ENCODE measurements at places on chromosomes 1 and 21.

DNA sequence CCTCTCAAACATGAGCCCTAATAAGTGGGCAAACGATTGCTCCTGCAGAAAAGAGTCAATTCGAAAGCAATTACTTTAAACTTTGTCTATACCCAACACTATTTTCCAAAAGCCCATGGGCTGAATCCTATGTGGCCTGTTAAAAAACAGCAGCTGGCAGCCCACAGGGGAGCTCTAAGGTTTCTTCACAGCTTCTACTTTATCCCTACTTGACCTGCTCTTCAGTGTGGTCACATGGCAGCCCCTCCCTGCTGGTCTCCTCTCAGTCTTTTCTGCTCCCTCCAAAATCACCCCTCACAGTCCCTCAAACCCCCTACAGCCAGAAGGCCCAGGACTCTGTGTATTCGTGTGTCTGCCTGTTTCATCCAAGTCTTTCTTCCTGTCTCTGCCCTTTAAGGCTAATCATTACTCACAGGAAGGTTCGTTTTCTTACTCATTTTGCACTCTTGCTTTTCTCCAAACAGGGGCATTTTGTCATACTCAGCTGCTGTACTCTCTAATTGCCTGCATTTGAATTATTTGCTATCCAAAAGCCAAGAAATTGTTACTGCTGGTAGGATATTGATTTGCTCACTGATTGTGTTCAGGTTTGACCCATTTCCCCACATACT lies 62.4 kb upstream of the FAM3B start:
- DNase-seq, result no peak

DNA sequence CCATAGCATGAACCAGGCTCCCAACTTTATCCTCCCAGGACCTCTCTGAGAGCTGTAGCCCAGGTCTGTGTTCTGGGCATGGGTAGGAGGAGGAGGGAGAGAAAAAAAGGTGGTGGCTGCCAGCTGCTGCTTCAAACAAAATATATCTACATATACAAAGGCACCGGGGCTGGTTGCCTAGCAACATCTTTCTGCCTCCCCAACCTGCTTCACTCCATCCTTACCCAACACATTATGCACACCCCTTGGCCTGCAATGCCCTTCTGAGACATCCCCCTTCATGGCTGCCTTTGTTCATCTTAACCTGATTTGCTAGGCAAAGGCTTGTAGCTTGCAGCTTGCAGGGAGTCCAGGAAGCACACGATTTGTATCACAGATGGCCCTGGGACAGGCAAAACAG lies 27.2 kb upstream of the ATP1A1 start:
- no peak for DNase-seq

GRCh38 chr1:174068000-174068399 lies 45.8 kb upstream of the RC3H1 start:
- no peak for DNase-seq

- peak; percentile 87 for DNase-seq
Observed at GRCh38 chr1:85278853-85279314, 2.5 kb upstream of the BCL10 start.

DNA sequence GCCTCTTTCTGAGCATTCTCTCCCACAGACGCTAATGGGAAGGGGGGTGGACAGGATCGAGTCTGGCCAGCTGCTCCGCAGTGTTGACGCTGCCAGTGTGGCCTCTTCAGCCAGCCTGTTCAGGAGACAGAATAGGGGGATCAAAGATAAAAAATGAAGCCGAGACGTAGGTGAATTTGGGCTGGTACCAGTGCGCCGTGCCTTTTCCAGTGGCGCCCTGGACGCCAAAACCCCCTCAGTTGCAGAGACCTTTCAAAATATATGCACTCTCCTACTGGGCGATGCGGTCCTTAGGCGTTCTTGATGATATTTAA lies 1.1 kb downstream of the TTC3 start:
- DNase-seq, result no peak

GRCh38 chr1:5379176-5379759 lies 613.0 kb downstream of the NPHP4 start:
- no peak for DNase-seq

- peak; percentile 15 for DNase-seq
Observed at GRCh38 chr1:243848858-243849420, 1.1 kb downstream of the AKT3 start.

DNA sequence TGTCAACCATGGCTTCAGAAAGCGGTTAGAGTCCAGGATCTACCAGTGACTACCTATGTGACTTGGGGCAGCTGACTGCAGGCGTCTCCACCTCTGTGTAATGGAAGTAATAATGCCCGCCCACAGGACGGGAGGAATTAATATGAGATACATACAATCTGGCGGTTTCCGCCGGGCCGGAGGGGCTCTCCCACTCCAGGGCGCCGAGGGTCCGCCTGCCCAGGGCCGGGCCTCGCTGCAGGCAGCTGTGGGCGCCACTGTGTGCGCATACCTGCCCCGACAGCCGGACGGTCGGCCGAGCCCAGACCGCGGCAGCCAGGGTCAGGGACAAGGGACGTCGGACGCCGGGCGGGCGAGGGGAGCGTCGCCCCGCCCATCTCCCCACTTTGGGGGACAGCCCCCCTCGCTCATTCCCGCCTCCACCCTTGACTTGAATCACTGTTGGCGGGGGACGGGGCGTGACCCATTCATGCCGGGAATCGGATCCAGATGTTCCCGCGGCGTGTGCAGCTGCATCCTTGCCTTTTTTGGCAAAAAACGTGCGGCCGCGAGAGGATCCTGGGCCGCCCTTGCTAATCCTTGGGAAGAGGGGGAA lies 6.0 kb upstream of the SF3A3 start:
- peak; percentile 82 for DNase-seq

DNA sequence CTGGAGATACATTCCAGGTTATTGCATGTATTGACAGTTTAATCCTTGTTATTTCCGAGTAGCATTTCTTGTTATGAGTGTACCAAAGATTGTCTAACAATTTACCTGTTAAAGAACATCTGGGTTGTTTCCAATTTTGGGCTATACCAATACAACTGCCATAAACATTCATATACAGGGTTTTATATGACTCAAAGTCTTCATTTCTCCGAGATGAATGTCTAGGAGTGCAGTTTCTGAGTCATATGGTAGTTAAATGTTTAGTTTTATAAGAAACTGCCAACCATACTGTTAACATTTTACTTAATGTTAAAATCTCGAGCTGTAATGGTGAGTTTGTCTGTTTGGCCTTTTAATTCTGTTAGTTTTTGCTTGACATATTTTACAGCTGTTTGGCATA lies 10.0 kb downstream of the RAB4A start:
- DNase-seq, result no peak

GRCh38 chr21:41504030-41504429 lies 3.9 kb downstream of the TMPRSS2 start:
- no peak for DNase-seq

DNA sequence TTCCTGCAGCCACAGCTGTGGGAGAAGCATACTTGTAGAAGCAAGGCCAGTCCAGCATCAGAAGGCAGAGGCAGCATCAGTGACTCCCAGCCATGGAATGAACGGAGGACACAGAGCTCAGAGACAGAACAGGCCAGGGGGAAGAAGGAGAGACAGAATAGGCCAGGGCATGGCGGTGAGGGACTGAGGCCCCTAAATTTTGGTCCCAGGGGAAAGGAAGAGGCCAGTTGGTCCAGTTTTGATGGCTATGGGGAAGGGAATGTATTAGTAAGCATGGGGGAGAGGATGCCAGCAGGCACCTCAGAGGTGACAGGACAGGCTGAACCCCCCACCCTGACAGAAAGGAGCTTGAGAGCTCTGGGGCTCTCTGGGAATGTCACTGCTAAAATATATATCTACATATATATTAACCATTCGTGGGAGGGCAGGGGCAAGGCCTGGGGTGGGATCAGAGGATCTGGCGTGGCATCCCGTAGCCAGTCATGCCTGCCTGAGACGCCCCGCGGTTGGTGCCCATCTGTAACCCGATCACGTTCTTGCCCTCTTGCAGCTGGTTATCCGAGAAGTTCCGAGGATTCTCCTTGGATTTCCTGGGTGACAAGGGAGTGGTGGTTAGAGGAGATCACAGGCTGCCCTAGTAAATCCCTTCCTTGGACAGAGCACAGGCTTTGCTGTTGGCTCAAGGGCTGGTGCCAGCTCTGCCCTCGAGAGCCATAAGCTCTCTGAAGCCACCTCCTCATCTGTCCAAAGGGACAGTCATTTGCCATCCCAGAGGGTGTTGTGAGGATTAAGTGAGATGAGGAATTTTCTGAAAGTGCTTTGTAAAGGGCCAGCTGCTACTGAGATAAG lies 6.7 kb downstream of the TAGLN2 start:
- no peak for DNase-seq

DNA sequence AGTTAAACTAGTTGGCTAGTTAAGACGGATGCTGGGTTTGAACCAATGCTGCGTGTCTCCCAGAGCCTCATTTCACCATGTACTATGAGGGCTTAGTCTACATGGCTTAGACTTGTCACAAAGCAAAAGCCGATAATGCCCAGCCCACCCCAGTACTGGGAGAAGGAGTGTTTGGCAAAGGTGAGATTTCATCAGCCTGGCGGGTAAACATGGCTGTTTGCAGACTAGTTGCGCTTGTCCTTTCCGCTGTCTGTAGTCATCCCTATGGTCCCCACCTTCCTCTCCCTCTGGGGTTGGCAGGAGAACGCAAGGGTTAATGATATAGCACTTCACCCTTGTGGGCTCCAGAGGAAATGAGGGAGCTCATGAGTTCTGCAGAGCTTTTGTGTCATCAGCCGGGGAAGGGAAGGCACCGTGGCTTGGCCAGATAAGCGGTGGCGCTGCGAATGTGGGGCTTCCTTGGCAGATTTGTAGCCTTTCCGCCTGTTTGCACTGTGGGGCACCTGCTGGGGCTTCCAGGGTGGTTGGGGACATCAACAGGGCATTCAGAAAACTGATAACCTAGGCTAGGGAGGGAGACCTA lies 29.2 kb downstream of the SOX13 start:
- DNase-seq, result peak; percentile 41

DNA sequence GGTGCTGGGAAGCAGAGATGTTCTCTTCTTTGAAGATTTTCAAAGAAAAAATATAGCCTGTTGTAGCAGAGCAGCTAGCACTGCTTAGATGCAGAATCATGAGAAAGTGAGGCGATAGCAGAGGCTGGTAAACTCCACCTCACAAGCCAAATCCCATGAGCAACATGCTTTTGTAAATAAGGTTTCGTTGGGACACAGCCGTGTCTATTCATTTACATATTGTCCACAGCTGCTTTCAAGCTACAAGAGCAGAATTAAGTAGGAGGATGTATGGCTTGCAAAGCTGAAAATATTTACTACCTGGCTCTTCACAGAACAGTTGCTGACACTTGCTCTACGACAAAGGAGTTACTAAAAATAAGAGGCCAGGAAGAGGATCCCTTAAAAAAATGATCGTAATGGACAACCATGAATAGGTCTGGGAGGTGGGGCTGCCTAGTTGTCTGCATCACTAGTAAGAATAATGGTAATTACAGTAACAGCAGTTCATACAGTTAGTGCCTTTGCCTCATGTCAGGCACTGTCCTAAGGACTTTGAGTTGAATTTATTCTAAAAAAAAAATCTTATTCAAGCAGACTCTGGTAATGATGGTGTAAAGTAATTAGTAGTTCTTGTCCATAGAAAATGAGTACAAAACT lies 622.0 kb downstream of the KIF26B start:
- no peak for DNase-seq

GRCh38 chr1:87400813-87401212 lies 72.1 kb downstream of the LMO4 start:
- DNase-seq, result no peak

DNA sequence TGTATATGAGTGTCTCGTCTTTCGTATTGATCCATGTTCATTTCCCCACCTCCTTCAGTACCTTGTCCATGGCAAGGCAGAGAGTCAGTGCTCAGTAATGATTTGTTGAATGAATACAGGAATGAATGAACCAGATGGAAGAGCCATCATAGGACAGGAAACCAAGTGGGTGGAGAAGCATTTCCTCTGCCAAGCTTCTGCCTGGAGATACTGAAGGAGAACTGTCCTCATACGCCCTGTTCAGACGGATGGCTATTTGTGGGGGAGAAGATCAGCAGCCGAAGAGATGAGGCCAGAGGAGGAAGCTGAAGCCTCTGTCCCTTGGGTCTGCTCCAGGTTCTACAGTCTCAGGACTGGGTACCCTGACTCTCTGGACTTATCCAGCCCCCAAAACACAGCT lies 5.8 kb downstream of the FAM43B start:
- DNase-seq, result no peak

DNA sequence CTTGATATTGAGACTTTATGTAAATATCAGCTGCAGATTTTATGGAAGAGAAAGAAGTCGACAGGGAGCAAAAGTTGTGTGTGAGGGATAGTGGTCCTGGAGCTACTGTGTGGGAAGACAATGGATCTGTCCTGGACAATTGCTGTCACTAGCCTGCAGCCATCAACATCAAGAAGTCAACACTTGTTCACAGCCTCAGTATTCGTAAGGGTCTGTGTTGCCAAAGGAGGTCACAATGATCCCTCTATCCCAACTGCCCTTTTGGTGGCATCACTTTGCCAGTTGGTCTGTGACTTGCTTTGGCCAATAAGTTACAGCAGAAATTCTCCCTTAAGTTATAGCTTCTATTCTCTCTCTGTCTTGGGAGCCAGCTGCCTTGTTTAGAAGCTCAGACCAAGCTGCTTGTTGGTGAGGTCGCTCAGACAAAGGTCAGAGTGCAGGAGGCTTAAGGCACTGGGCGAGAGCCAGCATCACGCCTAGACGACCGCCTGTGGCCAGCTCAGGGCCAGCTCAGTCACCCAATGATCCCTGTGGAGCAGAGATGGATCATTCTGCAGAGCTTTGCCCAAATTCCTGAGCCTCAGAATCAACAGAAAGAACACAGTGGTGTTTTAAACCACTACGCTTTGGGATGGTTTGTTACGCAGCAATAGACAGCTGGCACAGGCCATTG lies 134.9 kb downstream of the RHOU start:
- DNase-seq, result no peak

- DNase-seq, result peak; percentile 62
Observed at GRCh38 chr1:59062743-59063142, 234.2 kb upstream of the FGGY start.

GRCh38 chr21:39915881-39916280 lies 48.6 kb downstream of the PCP4 start:
- no peak for DNase-seq

DNA sequence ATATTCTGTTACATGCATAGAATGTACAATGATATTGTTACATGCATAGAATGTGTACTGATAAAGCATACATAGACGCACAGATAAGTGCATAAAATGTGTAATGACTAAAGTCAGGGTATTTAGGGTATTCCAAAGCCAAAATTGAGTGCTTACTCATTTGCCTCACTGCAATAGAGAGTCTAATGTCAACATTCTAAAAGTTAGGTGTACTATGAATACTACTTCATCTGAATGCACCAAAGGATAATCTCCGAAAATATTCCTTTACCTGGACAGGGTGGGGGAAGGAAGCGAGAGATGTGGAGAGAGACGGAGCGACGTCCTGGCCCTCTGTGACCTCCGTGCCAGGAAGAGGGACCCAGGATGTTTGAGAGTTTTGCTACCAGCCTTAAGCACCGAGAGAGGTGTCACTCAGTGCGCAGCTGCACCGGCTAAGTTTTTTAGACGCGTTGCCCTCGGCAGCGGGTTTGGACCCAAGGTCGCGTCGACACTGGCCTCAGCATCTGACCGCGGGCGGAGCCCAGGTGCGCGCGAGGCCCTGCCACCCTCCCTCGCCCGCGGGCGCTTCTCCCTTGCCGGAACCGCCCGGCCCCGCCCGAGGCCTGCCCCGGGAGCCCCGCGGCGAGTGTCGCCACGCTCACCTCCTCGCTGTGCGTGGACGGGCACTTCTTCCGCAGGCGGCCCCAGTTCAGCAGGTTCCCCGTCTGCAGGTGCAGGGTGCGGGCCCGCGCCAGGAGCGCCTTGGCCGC lies 660 bp downstream of the GCLM start:
- peak; percentile 73 for DNase-seq

- no peak for DNase-seq
Observed at GRCh38 chr1:201732351-201732750, 96.6 kb upstream of the IPO9 start.

- no peak for DNase-seq
Observed at GRCh38 chr1:17120962-17121837, 1.9 kb upstream of the PADI2 start.

Measured in large intestine (tissue), 12 donors.